LoVo (cell line): ENCODE measurements at places on chromosomes 5 and 9.

DNA sequence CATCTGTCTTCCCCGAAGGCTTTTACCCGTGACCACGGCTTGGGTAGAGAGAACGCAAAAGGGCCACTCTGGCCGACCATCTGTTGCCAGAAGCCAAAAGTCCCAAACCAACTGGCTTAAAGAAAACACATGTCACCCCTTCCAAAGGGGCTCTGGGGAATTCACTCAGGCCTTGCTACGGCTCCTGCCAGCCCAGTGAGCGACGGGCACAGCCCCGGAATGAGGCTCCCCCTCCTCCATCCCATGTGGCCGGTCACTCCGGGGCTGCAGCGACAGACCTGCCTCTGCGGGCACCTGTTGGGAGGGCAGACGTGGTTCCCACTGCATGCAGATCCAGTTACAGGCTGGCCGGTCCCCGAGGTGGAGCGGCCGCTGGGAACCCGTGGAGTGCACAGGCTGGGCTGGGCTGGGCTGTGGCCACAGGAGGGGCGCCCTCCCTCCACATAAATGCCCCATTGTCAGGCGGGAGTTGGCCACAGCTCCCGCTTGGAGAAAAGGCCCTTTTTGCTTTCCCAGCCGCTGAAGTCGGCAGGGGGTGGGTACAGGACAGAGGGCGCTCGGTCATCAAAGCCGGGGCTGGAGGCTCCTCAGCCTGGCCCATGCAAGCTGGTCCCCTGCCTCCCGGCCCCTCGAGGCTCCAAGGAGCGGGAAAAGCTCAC, 19.9 kb downstream of the NOTCH1 start:
- DNase-seq, result no peak

DNA sequence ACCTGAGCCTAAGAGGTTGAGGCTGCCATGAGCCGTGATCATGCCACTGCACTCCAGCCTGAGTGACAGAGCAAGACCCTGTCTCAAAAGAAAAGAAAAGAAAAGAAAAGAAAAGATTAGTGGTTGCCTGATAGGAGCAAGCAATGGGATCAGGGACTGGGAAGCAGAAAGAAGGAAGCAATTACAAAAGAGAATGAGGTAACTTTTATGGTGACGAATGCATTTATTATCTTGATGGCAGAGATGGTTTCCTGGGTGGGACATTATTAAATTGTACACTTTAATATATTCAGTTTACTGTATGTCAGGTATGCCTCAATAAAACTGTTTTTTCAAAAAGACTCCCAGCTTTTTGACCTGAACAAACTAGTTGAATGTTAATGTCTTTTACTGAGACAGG, 7.5 kb upstream of the PFDN1 start:
- no peak for DNase-seq

GRCh38 chr9:38037981-38038306, 31.1 kb downstream of the SHB start:
- DNase-seq, result no peak

- DNase-seq, result peak; percentile 57
These were observed 14.1 kb downstream of the TRIM7 start for GRCh38 chr5:181190711-181191525.

GRCh38 chr5:96196890-96197289, 235.2 kb upstream of the ELL2 start:
- DNase-seq, result no peak

- peak; percentile 29 for DNase-seq
These were observed 687 bp downstream of the LYSMD3 start for GRCh38 chr5:90528601-90529193.

GRCh38 chr5:171931163-171931562, 75.3 kb downstream of the FBXW11 start:
- DNase-seq, result no peak

- DNase-seq, result no peak
These were observed 28.1 kb downstream of the TSTD2 start for GRCh38 chr9:97604901-97605645.

DNA sequence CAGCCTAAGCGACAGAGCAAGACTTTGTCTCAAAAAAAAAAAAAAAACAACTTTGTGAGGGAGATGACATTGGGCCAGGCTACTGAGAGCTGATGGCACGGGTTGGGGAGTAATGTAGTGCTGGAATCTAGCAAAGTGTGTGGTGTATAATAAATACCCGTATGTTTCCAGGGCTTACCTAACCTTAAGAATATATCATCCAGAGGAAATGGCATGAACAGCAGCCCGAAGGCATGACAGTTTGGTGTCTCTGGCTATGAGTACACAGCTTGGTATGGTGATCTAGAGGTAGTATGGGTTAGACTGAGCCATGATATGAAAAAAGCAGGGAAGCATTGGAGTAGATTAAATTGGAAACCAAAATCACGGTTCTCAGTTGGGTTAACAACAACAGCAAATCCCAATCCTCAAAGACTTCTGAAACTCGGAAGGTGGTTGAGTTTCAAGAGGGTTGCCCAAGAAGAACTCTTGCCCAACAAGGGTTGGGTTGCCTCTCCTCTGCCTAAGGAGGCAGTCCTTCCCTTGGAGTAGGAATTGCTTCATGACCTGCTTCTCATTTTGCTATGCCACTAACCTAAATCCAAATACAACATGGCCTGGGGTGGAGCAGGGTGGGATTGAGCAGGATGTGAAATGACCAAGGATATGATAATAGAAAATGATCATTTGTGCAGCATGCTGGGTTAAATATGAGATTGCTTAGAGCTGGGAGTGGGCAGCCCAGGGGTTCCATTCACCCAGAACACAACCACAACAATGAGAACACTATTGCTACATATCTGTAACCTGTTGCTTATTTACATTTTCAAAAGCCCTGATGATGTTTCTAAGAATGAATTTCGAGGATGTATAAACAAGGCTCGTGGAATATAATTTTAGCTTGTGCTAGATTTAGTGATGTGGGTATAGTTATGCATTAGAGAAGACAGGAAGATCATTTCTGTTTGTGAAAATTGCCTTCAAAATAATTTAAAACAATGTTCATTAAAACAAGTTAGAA, 64.6 kb upstream of the ZFR start:
- DNase-seq, result no peak

GRCh38 chr5:10250806-10251276, 761 bp downstream of the CCT5 start:
- DNase-seq, result peak; percentile 38

GRCh38 chr9:18608371-18608770, 134.4 kb downstream of the ADAMTSL1 start:
- no peak for DNase-seq

- no peak for DNase-seq
These were observed 3.7 kb upstream of the ICE1 start for GRCh38 chr5:5418764-5419163.

DNA sequence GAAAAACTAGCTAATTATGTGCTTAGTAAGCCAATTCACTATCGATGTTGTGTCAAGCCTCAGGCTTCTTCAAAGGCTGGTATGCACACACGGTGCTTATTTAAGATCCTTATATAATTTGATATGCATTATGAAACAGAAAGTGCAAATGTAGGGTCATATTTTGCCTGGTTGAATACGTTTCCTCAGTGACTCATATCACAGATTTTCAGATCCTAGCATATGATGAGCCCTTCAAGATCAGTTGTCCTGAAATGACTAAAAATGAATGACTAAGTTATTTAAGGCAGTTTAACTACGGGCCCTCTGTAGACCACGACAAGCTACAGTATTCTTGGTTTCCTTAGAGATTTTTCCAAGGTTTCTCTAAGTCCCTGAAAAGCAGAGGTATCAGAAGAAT, 778.3 kb downstream of the PRELID2 start:
- no peak for DNase-seq

GRCh38 chr9:93156475-93157008, 22.5 kb upstream of the NINJ1 start:
- DNase-seq, result no peak

- no peak for DNase-seq
These were observed 57.0 kb downstream of the RASEF start for GRCh38 chr9:83005963-83006362.

- DNase-seq, result no peak
These were observed 13.6 kb upstream of the CXXC5 start for GRCh38 chr5:139634541-139634940.

GRCh38 chr9:84718476-84718875, 48.9 kb downstream of the NTRK2 start:
- no peak for DNase-seq

GRCh38 chr5:110441035-110441434, 285.4 kb downstream of the TMEM232 start:
- peak; percentile 7 for DNase-seq

DNA sequence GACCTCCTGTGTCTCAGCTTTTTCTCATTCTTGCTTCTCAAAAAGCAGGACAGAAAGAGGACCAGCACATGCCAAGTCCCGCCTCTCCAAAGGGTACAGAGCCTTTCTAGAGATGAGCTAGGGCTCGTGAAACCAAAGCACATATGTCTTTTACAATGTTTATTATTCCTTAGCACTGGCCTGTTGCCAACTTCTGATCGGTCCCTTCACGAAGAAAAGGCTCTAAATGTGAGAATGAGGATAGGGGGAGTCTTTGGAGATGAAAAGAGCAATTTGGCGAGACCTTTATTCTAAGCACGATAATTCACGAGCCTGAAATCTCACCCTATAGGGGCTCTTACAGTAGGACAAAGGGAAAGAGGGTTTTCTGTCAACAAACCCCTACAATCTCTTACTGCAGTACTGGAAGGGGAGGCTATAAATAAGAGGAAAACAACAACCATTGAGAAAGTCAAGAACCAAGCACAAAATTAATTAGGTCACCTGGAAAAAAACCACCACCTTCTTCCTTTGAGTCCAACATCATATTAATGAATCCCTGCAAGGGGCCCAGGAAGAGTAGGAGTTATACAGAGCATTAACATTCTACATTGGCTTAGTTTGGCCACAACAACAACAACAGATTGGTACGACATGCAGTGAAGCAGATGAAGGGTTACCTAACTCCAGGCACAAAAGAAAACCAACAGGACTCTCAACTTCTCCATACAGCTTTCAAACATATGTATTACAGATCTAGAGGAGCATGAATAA, 309.5 kb downstream of the PDE4D start:
- peak; percentile 61 for DNase-seq

DNA sequence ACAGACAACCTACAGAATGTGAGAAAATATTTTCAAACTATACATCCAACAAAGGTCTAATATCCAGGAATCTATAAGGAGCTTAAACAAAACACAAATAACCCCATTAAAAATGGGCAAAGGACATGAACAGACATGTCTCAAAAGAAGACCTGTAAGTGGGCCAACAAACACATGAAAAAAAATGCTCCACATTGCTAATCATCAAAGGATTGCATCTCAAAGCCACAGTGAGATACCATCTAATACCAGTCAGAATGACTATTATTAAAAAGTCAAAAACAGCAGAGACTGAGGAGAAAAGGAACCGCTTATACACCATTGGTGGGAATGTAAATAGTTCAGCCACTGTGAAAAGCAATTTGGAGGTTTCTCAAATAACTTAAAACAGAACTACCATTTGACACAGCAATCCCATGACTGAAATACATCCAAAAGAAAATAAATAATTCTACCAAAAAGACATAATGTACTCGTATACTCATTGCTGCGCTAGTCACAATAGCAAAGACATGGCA, 39.1 kb upstream of the C5orf63 start:
- DNase-seq, result no peak

GRCh38 chr5:142841511-142842265, 71.5 kb downstream of the ARHGAP26 start:
- no peak for DNase-seq

GRCh38 chr5:39534690-39535089, 109.9 kb upstream of the DAB2 start:
- DNase-seq, result no peak

- DNase-seq, result no peak
These were observed 20.3 kb downstream of the EXOC3 start for GRCh38 chr5:463301-463700.

DNA sequence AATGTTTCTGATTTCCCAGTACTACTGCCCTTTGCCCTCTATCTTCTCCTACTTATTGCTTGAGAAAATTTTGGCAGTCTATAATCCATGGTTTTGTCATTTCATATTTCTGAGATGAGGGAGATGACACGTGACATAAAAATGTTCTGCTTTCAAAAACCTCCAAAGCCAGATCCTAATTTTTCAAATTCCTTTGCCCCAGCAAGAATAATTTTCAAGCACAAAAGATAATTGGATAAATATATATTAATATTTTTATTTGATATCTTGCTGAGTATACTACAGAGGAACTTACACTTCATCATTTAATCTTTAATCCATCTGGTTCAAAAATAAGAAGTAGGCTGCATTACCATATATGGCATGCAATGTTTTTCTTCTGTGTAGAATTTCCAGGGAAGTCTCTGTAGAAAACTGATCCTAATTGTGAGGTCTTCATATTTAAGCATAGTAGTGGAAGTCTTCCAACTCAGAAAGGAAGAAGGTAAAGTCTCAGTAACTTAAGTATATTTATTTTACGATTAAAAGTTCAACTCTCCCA, 1738.8 kb downstream of the EFNA5 start:
- DNase-seq, result no peak

GRCh38 chr9:6215562-6215961, at the start of gene IL33:
Gene IL33 (plus strand): TSS chr9:6215807. CDS start chr9:6241695, 25,888 bp downstream.
- peak; percentile 41 for DNase-seq

- no peak for DNase-seq
These were observed 143.0 kb downstream of the CAVIN4 start for GRCh38 chr9:100720922-100721321.

GRCh38 chr5:179696603-179697002, 2.2 kb upstream of the CANX start:
- no peak for DNase-seq

DNA sequence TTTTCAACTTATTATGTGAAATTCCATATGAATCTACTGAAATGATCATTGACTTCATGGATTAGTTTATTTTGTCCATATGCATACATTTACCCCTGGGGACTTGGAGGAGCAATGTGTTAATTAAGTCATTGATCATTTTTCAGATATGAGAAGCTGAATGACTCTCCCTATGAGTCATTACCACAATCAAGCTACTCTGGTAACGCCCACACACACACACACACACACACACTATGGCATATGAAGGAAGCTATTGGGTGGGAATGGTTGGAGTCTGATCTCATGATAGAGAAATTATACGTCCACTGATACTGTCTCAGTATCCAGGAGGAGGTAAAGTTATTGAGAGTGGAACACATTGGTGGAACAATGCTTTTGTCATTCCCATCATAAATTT, 528.9 kb downstream of the AGTPBP1 start:
- DNase-seq, result peak; percentile 55

- peak; percentile 53 for DNase-seq
These were observed 198.5 kb upstream of the FBN2 start for GRCh38 chr5:128736553-128736952.

DNA sequence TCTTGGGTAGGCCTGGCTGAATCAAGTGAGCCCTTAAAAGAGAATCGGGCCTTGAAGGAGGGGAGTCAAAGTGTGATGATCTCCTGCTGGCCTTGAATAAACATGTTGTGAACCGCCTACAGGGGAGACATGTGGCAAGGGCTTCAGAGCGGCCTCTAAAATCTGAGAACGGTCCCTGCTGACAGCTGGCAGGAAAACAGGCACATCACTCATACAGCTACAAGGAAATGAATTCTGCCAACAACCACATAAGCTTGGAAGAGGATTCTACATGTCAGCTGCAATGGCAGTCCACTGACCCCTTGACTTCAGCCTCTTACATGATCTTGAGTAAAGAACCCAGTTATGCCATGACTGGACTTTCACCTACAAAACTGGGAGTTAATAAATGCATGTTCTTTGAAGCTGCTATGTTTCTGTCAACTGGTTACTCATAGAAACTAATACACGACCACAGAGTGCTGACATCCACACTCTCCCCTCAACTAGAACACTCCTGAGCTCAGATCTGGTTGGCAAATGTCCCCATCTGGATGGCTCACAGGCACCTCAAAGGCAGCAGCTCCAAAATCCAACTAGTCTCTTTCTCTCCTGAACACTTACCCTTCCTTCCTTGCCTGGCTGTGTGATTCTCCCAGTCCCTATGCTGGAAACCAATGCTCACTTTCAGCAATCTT, 333.1 kb downstream of the ASTN2 start:
- DNase-seq, result no peak
